Mesendoderm (in vitro differentiated cells): ENCODE measurements at places on chromosomes 4 and X.

DNA sequence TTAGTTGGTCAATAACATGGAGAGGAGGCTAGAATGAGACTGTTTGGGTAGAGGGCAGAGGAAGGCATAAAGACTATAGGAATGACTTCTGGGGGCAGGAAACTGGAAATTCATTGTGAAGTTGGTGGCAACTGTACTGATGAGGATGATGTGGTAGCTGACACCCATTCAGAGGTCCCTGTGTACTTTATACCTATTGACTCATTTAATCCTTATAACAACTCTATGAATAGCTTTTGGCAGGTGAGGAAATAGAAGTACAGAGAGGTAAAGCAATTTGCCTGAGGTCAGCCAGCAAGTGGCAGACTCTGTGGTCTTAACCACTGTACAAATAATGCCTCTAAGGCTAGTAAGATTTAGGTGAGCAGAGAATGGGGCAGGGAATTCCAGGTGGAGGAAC lies 100.1 kb downstream of the GATB start:
- DNase-seq: no peak

DNA sequence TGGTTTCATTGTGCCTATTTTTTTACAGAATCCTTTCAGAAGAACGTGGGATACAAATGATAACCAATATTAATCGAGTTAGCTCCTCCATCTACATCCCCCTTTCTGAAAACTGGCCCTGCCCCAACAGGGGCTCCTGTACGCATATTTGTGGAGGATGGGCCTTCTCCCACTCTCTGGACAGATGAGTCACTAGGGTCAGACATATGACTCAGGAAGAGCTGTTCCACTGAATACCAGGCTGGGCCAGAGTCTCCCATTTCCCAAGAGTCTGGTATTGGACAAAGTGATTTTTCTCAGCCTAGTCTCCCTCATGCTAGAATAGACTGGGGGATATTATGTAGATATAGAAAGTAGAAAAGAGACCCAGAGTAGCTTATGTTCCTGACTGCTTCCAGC lies 142.4 kb downstream of the TSPAN5 start:
- DNase-seq: peak; percentile 16

GRCh38 chr4:154086247-154086646 lies 297.4 kb upstream of the SFRP2 start:
- DNase-seq: peak; percentile 10

- DNase-seq: peak; percentile 97
These were observed 60.2 kb upstream of the CBR4 start for GRCh38 chr4:169070071-169070894.

DNA sequence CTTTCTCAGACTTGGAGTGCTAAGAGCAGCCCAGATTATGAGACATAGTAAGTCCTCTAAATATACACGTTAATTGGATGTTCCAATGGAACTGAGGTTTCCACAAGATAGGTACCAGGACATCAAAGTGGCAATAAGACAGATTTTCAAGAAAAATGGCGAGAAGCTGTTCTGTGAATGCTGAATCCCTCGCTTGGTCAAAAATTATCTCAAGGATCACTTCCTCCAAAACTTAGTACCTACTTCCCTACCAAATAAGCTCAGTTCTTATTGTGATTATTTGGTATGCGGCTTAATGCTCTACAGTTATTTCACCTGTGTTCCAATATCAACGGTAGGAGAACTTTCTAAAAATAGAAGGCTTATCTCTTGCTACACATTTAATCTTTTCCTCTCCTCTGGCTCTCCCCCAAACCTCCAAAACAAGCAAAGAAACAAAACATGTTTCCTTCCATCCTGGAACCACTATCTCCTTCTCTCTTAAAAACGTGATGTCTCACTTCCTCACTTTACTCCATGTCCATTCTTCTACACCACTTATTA lies 14.7 kb downstream of the PDGFC start:
- no peak for DNase-seq

GRCh38 chrX:54452920-54453319 lies 12.7 kb downstream of the TSR2 start:
- peak; percentile 78 for DNase-seq

DNA sequence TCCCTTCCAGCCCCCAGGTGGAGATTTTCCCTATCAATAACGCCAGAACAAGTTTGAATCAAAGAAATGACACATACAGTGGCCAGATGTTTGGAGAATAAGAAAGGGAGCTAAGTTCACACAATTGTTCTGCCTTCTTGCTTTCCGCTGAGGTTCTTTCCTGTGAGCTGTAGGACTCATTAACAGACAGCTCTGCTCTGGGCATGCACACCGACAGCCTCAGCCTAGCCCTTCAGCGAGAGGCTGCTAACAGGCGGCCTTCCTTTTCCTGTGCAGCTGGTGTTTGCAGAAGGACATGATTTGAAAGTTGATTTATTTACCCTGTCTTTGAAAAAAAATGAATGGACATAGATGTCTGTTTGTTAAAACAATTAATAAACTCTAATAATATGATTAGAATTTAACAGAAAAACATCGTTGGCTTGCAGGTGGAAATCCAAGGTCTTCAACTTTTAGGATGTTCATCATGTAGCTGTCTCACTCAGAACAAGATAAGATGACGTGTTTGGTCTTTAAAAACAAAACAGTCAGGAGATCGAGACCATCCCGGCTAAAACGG lies 183.3 kb downstream of the KDR start:
- no peak for DNase-seq
